KBM-7 (cell line): ENCODE measurements at places on chromosomes 11 and 22.

GRCh38 chr22:28429711-28430110 lies 249.9 kb downstream of the TTC28 start:
- no peak for DNase-seq

GRCh38 chr22:26416256-26416655 lies 12.8 kb upstream of the ASPHD2 start:
- no peak for DNase-seq

DNA sequence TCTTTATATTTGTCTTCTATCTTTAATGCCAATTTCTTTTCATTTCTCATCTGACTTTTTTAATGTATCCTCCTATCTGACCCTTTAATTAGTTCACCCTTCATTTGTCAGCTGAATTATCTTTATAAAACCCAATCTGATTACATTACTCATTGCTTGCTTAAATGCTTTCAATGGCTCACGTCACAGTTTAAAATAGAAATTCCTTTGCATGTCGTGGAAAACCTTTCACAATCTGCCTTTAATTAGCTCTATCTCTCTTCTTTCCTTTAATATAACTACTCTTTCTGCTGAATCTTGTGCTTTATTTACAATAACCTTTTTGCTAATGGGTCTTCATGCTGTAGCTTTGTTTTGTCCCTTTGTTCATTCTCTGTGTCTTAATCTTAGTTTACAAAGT lies 125.7 kb downstream of the DYNC2H1 start:
- no peak for DNase-seq

DNA sequence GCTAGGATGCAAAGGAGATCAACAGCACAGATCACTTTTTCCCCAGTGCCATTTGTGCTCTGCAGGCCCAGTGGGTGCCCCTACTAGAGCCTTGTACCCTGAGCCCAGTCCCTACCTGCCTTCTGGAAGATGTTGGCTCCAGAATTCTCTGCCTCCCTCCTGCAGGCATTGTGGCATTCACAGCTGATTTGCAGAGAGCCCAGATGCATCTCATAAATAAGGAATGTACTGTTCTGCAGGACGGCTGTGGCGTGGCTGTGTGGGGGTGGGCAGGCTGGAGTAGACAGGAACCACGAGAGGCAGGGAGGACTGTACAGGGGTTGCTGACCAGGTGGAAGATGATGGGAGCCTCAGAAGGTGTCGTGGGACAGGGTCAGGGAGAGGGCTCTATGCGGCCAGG lies 11.2 kb upstream of the MIAT start:
- no peak for DNase-seq

DNA sequence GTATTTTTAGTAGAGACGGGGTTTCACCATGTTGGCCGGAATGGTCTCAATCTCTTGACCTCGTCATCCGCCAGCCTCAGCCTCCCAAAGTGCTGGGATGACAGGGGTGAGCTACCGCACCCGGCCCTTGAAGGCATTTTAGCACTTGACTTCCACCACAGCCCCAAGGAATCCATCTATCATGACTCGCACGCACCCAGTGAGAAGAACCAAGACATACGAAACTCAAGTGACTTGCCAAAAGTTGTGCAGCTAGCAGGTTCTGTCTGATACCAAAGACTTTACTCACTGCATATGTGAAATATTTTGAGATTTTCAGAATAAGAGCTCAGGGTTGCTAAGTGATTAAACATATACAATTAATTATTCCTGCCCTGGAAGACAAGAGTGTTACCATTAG lies 21.0 kb downstream of the FLI1 start:
- no peak for DNase-seq

DNA sequence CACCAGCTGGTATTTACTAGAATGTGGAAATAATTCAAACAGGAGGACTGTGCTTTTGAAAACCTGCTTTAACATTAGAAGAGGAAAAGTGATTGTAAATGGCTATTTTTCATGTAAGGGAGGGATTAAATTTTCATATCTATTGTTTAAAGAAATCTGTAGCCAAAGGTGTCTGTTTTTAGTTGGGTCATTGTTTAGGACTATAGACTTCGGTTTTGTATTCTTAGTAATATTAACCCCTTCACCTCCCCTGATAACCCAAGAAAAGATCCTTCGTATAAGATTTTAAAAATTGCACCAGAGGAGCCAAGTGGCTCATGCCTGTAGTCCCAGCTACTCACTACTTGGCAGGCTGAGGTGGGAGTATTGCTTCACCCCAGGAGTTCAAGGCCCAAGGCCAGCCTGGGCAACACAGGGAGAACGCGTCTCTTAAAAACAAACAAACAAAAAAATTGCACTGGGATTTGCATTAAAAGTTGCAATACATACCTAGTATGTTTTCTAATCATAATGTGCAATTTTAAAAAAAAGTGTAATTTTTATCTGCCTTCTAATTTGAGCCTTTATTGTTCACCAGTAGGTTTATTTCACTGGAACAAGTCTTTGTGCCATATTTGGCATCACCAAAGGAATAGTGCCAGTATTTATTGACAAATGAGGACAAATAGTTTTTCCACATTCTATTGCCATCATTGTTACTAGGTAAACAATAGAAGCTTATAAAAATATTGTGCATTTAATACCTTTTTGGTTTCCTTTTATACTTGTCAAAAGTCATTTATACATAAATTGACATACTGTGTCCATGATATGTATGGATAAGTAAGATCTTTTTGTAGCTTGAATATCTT lies 34.3 kb downstream of the MTMR3 start:
- no peak for DNase-seq

DNA sequence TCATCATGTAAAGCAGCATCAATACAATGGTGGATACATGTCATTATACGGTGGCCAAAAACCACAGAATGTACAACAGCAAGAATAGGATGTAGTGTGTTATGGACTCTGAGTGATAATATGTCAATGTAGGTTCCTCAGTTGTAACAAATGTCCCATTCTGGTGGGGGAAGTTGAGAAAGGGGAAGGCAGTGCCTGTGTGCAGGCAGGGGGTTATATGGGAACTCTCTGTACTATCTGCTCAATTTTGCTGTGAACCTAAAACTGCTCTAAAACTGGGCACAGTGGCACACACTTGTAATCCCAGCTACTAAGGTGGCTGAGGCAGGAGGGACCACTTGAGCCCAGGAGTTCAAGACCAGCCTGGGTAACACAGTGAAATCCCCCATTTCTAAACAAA lies 5.9 kb downstream of the CHKA start:
- DNase-seq = peak; percentile 75

DNA sequence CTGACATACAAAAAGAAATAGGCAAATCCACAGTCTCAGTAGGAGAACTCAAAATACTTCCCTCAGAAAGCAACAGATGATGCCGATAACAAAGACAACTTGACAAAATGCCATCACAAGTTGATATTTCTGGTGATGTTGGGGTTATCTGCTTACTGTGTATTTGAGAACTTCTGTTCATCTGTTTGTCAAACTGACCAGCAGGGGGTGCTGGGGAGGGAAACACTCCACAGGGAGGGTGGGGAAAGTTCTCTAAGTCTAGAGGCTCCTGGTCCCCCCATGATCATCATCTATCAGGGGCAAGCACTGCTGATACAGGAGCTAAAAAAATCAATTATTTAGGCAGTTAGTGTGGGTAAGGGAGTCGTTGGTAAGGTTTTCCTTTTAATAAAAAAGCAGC lies 19.2 kb downstream of the GLYATL1 start:
- DNase-seq = peak; percentile 47

DNA sequence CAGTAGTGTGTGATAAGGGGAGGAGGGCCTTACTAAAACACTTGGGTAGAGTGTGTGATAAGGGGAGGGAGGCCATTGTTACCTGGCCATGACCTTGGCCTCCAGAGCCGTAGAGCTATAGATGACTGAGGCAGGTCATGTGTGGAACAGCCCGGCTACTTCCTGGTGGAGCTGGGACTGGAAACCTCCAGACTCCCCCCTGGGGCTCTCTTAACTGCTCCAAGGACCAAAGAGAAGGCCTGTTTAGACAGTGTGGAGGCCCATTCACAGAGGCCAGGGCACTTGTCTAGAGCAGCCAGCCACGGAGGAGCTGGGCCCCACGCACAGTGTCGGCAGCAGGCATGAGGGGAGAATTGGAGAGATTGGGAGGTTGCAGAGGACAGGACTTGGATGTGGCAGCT lies 12.5 kb upstream of the MICALL1 start:
- DNase-seq = no peak

DNA sequence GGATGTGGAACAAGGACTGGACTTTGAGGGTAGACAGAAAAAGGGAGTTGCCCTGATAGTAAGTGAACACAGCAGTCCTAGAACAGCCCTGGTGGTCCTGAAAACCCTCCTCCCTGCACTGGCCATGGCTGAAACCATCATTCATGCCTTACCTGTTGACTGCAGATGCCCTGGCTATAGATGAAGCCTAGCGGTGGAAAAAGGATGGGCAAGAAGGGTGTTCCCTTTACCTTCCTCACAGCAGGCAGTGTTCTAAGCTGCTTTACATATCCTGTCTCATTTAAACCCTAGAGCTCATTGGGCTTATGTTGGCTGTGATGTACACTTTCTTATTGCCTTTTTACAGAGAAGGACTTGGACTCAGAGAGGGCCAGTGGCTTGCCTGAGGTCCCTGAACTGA lies 133.6 kb downstream of the C11orf91 start:
- DNase-seq = no peak

- DNase-seq = peak; percentile 88
Observed at GRCh38 chr11:72787216-72788104, 6.4 kb downstream of the STARD10 start.

- no peak for DNase-seq
Observed at GRCh38 chr22:29647954-29648737, 44.7 kb downstream of the NF2 start.

DNA sequence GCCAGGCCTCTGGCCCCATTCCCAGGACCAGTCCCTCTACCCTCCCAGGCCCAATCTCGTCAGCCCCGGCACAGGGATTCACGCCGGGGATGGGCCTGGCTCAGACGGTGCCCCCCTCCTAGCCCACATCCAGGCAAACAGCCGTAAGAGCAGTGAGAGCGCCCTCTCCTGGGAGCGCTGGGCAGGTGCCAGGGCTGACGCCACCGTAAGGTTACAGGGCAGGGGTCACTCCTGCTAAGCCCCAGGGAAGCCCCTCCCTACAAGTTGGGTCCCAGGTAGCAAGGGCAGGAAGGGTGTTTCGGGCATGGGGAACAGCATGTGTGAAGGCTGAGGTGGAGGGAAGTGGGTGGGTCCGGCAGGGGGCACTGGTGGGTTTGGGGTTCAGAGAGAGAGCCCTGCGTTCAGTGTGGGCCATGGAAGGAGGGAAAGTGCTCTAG lies 19.2 kb upstream of the PPARA start:
- no peak for DNase-seq

DNA sequence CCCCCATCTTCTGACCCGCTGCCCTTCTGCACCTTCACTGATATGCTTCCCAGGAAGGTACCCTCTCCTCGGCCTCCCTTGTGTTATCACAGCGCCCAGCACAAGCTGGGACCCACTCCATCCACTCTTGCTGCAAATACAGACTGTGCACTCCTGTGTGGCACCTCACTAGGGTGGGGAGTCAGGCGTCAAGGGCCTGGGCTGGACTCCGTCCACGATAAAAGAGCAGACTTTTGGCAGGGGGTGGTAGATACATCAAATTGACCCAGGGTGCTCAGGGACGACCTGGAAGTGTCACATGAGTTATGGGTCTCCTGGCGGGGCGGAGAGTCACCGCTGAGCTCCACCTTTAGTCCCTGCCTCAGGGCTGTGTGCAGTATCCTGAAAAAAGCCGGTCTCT lies 908 bp downstream of the TRPM5 start:
- DNase-seq = no peak

- DNase-seq = no peak
Observed at GRCh38 chr22:49439373-49439772, 388.3 kb downstream of the BRD1 start.

GRCh38 chr11:60740573-60740972 lies 16.1 kb downstream of the MS4A18 start:
- no peak for DNase-seq

DNA sequence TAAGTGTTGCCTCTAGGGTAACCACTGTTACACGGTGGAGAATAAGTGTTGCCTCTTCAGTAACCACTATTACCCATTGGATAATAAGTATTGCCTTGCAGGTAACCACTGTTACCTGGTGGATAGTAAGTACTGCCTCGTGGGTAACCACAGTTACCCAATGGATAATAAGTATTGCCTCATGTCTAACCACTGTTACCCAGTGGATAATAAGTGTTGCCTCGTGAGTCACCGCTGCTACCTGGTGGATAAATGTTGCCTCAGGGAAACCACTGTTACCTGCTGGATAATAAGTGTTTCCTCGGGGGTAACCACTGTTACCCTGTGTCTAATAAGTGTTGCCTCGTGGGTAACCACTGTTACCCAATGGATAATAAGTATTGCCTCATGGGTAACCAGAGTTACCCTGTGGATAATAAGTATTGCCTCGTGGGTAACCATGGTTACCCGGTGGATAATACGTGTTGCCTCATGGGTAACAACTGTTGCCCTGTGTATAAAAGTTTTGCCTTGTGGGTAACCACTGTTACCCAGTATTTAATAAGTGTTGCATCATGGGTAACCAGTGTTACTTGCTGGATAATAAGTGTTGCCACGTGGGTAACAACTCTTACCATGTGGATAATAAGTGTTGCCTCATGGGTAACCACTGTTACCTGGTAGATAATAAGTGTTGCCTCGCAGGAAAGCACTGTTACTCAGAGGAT lies 12.3 kb upstream of the NXPE4 start:
- DNase-seq = no peak

DNA sequence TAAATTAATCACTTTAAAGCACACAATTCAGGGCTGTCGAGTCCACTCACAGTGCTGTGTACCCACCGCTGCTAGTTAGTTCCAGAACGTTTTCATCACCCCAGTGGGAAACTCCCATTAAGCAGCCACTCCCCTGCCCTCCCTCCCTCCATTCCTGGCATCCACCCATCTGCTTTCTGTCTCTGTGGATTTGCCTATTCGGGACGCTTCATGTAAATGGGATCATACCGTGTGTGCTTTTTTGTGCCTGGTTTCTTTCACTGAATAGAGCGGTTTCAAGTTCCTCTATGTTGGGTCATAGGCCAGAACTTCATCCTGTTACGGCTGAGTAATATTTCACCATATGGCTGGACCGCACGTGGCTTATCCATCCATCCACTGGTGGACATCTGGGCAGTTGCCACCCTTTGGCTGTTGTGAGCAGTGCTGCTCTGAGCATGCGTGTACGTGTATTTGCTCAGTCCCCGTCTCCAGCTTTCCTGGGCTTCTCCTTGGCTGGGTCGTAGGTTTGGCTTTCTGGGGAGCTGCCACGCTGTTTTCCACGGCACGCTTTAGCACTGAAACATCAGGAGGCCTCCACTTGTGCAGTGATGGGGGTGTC lies 30.1 kb downstream of the ARHGAP8 start:
- DNase-seq = no peak

GRCh38 chr11:105610871-105611571 lies 1.1 kb downstream of the GRIA4 start:
- DNase-seq = no peak

DNA sequence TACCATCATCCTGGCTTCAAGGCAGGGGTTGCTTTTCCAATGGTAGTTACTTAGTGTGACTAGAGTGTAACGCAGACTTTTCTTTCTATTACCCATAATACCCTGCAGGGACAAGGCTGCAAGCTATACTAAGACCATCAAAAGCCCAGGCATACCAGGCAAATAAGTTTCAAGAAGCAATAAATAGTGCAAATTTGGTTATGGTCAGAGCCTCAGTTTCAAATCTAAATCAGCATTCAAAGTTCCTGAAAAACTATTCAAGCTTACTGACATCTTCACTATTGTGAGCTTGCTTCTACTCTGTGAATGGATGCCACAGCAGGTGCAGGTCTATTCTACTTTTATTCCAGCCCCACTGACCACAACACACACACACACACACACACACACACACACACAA lies 2.5 kb upstream of the HBB start:
- DNase-seq = no peak

GRCh38 chr11:113393501-113393985 lies 6.0 kb downstream of the ANKK1 start:
- no peak for DNase-seq
